ENCODE measurements at places on chromosomes 4 and X.

DNA sequence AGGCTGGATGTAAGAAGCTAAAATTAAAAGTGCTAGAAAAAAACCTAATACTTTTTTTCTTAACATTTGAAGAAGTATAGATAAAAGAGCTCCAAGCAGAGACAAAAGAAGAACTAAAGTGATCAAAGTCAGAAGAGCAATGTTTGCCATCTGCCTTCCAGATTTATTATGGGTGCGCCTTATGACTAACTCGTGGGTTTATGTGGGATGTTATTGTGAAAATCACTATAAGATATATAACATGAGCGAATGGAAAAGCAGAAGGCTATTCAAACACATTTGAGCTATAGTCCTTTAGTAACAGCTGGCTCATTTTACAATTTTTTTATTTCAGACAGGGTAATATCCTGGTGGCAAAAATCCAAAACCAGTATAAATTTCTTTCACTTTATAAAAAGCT, 1040.7 kb downstream of the RAPGEF2 start:
- no peak for DNase-seq

DNA sequence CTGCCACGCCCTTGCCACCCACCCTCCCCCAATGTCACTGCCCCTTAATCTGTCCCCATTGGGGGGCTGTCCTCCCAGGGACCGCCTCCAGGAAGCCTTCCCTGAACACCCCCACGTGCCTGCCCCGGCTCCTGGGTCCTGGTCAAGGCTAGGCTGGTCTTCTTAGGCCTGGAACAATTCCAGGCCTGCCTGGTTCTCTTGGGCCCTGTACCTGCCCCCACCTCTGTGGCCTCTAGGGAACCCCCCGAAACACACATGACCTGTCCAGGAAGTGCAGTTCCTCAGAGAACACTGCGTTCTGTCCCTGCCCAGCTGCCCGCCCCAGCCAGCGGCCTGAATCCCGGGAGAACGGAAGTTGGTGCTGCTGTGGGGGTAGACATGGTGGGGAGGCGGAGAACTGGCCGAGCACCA, 5.1 kb downstream of the MXD4 start:
- peak; percentile 4 for DNase-seq

DNA sequence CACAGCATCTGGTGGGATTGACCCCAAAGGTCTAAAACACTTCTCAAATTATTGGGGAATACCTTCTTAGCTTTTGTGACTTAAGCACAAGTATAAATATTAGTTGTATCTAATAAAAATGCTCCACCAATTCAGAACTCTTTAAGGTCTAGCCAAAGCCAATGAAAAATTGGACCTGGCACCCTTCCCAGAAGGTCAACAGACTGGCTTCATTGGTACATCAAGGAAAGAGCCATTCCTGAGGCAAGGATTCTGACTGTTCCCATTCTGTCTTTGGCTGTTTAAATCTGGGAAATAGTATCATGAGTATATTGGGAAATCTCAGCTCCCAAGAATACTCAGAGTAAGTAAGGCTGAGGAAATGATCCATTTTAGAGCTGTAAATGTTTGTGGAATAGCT, 153.0 kb upstream of the TRPC5 start:
- DNase-seq = no peak

DNA sequence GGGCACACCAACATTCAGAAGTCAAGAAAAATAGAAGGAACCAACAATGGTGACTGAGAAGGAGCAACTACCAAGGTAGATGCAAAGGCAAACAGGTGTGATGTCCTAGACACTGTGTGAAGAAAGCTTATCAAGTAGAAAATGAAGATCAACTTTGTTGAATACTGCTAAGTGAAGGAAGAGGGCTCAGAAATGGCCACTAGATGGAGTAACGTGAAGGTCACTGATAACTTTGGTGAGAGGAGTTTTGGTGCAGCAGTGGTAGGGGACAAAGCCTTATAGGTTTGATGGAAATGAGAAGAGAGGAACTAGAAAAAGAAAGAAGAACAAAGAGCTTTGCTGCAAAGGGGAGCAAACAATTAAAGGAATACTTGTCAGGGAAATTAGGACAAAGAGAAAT, 23.5 kb downstream of the OTC start:
- no peak for DNase-seq

- no peak for DNase-seq
Observed at GRCh38 chr4:153610623-153611376, 73.3 kb upstream of the TLR2 start.

DNA sequence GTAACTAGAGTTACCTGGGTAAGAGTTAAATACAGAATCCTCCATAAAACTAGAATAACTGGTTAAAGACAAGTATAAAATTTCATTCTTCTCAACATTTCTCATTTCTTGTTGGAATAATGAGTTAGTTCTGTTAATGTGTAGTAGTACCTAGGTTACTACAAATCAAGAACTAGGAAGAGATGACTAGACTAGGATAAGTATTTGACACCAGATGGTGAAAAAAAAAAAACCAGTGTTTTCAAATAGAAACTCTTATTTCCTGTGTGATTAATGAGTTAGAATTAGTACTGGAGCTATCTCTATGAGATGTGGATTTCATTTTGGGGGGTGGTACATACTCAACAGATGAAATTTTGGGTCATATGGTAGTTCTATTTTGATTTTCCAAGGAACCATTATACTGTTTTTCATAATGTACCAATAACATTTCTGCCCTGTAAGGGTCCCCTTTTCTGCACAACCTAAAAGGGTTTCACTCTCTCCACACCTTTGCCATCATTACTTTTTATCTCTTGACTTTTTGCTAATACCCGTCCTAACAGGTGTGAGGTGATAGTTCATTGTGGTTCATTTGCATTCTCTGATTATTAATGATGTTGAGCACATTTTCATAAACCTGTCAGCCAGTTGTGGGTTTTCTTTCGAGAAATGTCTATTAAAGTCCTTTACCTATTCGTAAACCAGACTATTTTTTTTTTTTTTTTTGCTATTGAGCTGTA, 1.7 kb upstream of the VCX start:
- DNase-seq = no peak

DNA sequence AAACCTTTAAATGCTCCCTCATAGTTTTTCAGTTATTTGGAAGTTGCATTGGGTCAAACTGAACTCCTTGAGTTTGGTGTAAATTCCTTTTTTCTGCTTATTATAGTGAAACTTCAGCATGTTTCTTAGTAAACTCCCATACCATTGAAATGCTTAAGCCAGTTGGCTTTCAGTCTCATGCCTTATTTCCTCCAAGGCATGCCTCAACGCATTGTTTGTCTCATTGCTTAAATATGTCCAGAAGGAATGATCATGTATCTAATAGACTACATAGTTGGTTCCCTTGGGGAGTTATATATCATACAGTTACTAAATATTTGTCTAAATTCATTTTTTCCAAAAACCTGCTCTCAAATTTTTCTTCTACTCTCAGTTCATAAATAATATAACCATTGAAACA, 114.0 kb downstream of the STOX2 start:
- no peak for DNase-seq

GRCh38 chr4:55447108-55447708, 51.5 kb downstream of the TMEM165 start:
- no peak for DNase-seq

DNA sequence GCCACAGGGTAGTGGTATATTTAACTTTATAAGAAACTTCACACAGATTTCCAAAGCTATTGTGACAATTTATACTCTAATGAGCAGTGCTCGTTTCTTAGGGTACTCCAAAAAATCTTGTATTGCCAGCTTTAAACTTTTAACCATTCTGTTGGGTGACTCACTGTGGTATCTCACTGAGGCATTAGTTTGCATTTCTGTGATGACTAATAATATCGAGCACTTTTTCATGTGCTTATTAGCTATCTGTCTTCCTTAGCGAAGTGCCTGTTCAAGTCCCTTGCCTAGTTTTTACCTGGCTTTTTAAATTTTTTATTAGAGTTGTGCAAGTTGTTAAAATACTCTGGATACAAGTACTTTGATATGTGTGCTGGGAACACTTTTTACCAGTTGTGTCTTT, 5.5 kb downstream of the PNMA3 start:
- no peak for DNase-seq

DNA sequence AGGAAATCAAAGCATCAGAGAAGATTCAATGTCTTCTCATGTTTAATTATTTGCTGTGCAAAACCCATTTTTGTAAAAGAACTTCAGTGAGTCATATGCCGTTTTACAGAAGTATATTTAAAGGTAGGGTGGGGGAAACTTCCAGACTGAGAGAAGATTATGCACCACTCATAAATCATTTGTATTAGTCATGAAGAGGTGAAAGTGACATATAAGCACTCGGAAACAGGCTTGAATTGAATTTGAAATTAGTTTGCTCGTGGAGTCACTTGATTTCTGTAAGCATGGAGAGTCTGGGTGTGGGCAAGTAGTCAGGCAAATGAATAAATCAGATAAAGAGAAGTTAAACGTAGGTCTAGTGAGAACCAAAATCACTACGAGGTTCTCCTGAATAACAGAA, 335.1 kb downstream of the ANK2 start:
- no peak for DNase-seq

DNA sequence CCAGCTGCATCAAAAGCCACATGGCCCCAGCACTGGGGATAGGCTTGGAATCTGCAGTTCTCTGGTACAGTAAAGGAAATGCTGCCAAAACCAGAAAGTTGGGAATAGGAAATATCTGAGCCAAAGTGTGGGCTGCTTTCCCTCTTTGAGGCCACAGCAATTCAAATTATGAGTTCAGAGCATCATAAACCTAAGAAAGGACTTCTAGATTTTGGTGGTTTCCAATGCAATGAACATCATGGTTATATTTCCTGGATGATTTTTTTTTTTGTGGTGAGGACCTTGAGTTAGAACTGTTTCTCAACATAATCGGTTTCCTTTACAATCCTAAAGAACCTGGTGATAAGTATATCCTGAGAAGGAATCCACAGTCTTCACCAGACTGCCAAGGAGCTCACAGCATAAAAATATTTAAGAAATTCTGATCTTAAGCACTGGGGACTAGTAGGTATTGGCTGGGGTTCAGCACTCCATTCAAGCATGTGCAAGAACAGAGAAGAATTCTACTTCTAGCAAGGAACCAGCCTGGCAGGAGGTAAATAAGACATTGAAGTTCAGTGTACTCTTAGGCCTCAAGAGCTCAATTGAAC, 29.8 kb upstream of the ARHGAP24 start:
- DNase-seq = no peak

DNA sequence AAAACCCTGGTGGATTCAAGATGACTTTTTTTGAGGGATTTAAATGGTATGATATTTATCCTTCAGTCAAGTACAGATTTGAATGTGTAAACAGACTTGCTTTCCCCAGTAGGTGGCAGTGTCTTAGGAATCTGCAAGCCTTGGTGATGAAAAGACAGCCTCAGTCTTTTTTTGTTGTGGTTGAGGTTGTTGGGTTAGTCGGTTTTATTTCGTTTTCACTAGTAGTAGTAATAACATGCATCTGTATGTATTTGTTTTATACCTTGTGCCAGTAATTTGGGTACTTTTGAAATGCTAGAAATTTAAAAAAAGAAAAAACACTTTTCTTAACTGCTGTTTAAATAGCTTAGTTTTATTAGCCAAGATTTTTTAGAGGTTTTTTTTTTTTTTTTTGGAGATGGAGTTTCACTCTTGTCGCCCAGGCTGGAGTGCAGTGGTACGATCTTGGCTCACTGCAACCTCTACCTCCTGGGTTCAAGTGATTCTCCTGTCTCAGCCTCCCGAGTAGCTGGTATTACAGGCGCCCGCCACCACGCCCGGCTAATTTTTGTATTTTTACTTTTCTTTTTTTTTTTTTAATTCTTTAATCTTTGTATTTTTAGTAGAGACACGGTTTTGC, 39.2 kb downstream of the COPS4 start:
- DNase-seq = peak; percentile 42

DNA sequence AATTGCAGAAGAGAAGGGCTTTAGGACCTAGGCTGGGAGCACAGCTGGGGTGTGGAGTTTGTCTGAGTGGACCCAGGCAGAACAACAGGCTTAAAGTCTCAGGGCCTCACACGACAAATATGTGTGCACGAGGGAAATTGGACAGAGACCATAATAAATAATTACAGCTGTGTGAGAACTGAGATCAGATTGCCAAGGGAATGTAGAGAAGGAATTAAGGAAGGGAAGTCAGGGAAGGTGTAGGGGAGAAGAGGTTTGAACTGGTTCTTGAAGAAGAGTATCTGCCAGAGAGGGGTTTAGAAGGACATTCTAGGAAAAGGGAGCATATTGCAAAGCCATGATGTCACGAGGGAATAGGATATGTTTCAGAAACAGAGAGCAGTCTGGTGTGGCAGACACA, 120.7 kb upstream of the TSPAN5 start:
- no peak for DNase-seq

GRCh38 chrX:110277609-110278008, 40.3 kb downstream of the AMMECR1 start:
- DNase-seq = no peak

- DNase-seq = no peak
Observed at GRCh38 chr4:16023776-16024408, 59.9 kb downstream of the PROM1 start.

- DNase-seq = no peak
Observed at GRCh38 chr4:186485150-186485549, 70.2 kb downstream of the MTNR1A start.

GRCh38 chrX:30992381-30992904, 79.4 kb downstream of the FTHL17 start:
- no peak for DNase-seq

- DNase-seq = no peak
Observed at GRCh38 chr4:145679991-145680455, at the start of gene C4orf51. C4orf51 (plus strand) TSS chr4:145680146; CDS start chr4:145680204, 58 bp downstream.

- no peak for DNase-seq
Observed at GRCh38 chr4:3677748-3678070, 88.5 kb upstream of the ADRA2C start.

DNA sequence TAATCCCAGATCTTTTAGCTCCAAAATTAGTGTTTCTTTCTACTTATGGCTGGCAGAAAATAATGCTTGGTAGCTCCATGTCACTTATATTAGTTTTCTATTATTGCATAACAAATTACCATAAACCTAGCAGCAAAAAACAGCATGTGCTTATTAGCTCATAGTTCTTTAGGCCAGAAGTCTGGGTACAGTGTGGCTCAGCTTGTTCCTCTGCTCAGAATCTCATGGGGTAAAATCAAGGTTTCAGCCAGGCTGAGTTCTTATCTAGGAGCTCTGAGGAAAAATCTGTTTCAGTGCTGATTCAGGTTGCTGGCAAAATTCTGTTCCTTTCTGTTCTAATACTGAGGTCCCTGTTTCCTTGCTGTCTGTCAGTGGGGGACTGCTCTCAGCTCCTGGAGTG, 101.1 kb downstream of the CT47B1 start:
- DNase-seq = no peak

DNA sequence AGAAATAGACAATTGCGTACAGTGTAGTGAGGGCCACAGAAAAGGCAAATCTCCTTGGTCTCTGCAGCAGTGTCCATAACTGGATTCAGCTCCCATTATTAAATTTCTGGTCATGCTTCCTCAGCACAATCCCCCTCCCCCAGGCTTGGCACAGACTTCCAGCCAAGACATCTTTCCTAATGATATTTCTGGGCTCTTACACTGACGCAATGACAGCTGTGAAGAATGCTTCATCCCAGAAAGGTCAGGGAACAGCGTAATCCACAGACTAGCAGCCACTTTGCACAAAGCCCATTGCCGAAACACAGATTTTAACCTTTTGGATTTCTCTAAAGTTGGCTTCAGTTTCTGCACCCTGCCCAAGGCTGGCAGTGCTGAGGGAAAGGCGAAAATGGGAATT, 597.6 kb upstream of the CPEB2 start:
- no peak for DNase-seq
